ENCODE measurements at places on chromosomes 2 and 18.

GRCh38 chr2:38632980-38633379 lies 30.3 kb upstream of the HNRNPLL start:
- DNase-seq = no peak

GRCh38 chr18:10453806-10454680 lies at the start of gene APCDD1:
TSS of gene APCDD1 (plus strand) at chr18:10454635. CDS start at chr18:10454982, 347 bp downstream.
- no peak for DNase-seq

DNA sequence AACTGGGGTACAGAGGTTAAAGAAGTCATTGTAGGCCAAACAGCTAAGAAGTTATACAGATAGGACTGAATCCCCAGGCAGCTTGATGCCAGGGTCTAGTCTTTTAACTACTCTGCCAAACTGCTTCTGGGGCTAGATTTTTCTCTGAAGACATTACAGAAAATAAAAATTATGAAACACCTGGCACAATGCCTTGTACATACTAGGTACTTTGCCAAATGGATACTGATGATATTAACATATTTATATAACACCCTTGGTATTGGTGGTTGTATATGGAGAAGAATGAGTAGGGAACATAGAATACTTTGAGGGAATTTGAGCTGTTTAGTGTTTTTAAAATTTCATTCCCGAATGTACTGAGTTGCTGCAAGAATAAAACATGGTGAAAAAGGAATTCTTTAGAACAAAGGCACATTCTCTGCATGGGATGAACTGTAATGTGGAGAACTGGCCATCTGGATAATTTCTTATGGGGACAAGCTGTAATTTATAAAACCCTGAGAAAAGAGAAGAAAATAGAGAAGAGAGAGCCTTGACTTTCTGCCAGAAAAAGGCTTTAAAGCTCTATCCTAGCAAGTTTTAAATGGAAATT lies 210.9 kb upstream of the TMEM200C start:
- no peak for DNase-seq

DNA sequence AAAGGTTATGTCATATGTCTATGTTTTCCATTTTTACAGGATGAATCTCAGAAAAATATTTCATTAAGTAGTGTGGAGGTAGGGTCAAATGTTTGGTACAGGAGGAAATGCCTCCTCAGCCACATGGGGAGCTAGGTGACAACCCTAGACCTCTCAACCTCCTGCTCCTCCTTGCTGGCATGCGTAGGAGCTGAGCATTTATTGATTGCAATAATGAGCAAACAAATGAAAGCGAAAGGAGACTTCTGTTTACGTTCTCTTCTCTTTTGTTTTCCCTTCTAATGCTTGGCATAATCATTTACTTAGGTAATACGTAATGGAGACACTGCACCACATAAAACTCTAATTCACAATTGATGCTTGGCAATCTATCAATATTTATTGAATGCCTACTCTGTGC lies 95.1 kb upstream of the CCBE1 start:
- DNase-seq = no peak

GRCh38 chr2:17813010-17813741 lies 3.1 kb upstream of the MSGN1 start:
- DNase-seq = peak; percentile 43

GRCh38 chr2:48725696-48726494 lies 29.6 kb downstream of the LHCGR start:
- no peak for DNase-seq

DNA sequence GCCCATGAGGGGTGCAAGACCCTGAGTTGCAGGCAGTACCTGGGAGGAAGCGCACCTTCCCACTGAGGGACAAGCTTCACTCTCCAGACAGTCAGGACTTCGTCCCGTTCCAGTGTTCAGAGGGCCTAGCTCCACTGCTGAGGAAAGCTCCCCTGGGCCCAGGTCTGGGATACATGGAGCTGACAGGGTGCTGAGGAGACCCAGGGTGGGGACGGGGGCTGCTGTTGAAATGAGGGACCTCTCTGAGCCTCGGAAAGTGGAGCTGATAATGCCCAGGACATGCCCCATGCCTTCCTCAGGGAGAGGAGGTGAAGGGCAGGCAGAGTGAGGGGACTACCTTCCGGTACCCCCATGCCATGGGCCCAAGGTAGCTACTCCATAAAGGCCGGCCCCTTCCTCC lies 169.2 kb upstream of the MYCN start:
- DNase-seq = no peak

DNA sequence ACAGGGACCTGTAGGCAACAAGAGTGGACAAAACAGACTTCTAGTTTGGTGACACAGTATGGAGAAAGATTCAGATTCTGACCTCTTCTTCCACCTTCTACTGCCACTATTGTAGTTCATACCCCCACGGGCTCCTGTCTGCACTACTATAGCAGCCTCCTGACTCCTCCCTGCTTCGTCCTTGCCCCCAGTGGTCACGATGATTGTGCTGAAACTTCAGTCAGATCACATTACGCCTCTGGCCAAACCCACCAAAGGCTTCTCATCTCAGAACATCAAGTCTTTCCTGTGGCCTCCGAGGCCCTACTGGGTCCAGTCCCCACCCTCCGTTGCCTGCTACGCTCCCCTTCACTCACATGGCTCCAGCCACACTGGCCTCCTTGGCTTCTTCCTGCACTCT lies 147.6 kb downstream of the CYP26B1 start:
- no peak for DNase-seq

GRCh38 chr2:232288489-232289030 lies 90.0 kb upstream of the ALPP start:
- DNase-seq = no peak

DNA sequence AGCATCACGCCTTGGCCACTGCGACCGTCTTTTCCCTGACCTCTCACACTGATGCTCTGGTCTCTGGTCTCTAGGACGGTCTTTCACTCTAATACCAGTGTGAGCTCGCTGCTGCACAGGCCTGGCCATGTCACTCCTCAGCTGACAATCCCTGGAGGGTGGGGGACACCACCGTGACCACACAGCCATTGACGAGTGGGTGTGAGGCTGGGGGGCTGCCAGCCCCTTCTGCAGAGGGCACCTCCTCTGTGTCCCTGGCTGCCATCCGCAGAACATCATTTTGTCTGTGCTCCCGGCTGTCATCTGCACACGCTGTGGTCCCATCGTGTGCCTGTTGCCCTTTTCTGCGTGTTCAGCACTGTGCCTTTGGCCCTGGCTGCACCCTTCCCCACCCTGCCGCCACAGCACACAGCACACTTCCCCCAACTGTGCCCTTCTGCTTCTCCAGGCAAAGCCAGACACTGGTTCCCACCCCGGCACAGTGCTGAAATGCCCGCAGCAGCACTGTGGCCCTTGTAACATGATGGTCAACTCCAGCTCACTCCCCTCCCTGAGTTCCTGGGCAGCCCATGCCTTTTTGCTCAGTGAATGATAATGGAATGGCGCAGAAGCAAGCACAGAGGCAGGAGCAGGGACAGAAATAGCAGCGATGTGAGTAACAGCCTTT lies 30.4 kb upstream of the INHBB start:
- DNase-seq = no peak

- DNase-seq = no peak
These were observed 23.6 kb downstream of the ZNF397 start for GRCh38 chr18:35264409-35264808.

DNA sequence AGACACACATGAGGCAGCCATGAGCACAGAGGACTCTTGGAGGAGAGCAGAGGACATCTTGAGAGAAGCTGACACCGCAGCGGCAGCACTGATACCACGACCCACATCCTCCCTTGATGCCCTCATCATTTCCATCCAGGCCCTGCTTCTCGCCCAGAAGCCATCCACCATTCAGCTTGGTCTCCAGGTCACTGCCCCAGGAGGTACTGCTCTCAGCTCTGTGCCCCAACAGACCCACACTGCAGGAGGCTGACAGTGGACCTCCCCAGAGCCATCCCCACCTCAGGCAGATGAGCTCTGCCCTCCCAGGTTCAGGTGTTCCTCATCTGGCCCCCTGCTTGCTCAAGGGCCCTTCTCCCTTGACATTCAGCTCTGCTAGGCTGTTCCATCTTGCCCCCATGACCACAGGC lies 74.9 kb downstream of the ACKR3 start:
- DNase-seq = no peak

GRCh38 chr2:129754831-129755230 lies 224.6 kb upstream of the RAB6C start:
- DNase-seq = no peak

DNA sequence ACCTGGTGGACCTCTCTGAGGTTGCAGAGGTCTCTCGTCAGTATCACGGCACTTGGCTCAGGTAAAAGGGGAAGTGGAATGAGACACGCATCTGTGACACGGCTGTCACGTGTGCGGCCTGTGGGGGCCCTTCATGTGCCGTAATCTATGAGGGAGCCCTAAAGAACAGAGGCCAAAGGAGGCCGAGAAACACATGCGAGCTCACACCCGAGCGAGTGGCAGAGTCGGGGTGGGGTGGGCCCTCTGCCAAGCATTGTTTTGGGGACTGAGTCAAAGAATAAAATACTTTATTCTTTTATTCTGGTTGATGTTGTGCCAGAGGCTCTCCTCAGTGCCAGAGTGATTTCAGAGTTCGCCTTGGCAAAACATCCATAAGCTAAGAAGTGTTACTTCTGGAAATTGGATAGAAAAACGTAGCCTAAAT lies 43.3 kb downstream of the PLB1 start:
- DNase-seq = no peak

- DNase-seq = no peak
These were observed 60.2 kb downstream of the CHRNA1 start for GRCh38 chr2:174704061-174704460.

DNA sequence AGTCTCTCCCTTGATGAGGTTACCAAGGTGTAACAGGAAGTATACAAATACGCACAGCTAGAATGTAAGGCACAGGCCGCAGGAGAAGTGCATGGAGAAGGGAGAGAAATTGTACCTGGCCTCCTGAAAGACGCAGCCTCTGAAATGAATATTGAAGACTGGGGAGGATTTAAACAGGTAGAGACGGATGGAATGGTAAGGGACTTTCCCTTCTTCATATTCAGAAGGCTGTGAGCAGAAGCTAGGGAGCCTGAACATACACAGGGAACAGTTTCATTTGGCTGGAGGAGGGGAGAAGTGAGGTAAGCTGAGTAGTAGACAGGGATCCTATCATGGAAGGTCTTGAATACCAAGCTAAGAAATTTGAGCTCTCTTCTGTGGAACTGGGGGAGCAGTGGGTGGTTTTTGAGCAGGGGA lies 112.7 kb downstream of the ANKRD44 start:
- no peak for DNase-seq

GRCh38 chr2:231672617-231673347 lies 35.5 kb upstream of the PTMA start:
- DNase-seq = no peak

DNA sequence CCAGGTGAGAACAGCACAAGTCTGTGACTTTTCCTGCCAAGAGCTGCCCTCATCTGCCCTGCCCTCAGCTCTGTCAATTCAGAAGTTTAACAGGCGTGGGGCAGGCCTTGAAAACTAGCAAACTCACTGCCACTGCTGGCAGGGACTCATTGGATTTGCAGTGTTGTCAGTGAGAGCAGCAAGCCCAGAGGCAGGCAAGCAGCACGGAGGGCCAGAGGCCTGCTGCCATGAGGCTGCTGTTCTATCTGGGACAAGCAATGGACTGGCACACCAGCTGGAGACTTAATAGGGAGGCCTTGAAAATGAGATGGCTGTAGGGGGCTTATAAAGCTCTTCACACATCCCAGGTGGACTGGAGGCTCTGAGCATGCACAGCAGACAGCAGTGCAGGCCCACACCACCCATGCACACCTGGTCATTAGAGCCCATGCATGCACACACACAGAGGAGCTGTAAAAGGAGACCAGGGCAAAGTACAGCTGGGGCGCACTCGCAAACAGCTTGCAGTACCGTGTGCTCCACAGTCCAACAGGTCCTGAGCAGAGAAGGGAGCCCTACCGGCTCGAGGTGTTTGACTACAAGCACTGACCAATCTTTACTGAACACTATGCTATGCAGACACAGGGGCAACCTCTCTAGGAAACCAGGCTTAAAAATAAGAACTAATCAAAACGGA lies 28.7 kb downstream of the MGAT4A start:
- no peak for DNase-seq

- no peak for DNase-seq
These were observed 71.8 kb downstream of the CMPK2 start for GRCh38 chr2:6793913-6794312.

- DNase-seq = peak; percentile 97
These were observed 17.1 kb downstream of the SLC8A1 start for GRCh38 chr2:40434731-40435271.

DNA sequence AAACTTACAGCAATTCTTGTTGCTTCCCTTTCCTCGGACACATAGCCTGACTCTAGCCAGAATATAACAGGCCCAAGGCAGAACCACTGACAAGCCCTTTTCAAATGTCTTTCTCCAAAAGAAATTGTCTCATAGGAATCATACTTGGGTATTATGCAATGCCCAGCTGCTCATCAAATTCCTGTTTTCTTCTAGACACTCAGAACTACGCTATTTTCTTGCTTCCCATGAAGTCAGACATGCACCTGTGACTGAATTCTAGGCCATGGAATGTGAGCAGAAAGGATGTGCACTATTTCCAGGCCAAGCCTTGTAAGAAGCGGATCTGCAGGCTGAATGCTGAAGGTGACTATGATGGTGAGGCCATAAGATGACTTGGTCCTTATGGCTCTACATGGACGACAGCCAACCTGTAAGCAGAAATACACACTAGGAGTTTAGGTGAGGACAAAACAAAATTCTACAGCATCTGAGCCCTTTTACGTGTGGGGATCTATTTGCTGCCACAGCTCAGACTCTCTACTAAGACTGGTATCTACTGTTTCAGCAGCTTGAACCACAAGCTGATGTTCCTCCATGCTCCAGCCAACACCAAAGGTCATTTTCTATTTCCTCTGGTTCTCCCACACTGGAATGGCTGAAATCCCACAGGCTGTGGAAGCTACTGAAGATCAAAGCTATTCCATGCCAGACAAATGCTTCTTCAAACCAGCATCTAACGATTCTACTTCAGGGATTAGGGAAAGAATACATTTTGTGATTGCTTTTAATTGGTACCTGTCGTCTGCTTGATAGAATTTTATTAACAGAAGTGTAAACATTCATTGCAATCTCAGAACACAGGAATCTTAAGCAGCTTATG lies 378.7 kb downstream of the RBM43 start:
- DNase-seq = no peak

GRCh38 chr2:104944495-104944894 lies 90.6 kb downstream of the POU3F3 start:
- no peak for DNase-seq

DNA sequence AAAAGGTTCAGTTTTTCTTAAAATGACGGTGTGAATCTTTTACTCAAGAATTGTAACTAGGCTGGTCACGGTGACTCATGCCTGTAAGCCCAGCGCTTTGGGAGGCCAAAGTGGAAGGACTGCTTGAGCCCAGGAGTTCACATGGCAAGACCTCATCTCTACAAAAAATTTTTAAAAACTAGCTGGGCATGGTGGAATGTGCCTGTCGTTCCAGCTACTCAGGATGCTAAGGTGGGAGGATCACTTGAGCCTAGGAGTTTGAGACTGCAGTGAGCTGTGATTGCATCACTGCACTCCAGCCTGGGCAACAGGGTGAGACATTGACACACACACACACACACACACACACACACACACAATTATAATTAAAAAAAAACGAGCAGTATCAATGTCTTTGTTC lies 369.8 kb downstream of the DPP10 start:
- no peak for DNase-seq

All from HFF-Myc (cell line).